Stimulated activated CD4-positive, alpha-beta T cell treated with anti-CD3 and anti-CD28 coated beads, Interleukin-15, amount 100 ng/mL, for 24 hours (primary cell): ENCODE measurements at places on chromosomes 6 and 20.

DNA sequence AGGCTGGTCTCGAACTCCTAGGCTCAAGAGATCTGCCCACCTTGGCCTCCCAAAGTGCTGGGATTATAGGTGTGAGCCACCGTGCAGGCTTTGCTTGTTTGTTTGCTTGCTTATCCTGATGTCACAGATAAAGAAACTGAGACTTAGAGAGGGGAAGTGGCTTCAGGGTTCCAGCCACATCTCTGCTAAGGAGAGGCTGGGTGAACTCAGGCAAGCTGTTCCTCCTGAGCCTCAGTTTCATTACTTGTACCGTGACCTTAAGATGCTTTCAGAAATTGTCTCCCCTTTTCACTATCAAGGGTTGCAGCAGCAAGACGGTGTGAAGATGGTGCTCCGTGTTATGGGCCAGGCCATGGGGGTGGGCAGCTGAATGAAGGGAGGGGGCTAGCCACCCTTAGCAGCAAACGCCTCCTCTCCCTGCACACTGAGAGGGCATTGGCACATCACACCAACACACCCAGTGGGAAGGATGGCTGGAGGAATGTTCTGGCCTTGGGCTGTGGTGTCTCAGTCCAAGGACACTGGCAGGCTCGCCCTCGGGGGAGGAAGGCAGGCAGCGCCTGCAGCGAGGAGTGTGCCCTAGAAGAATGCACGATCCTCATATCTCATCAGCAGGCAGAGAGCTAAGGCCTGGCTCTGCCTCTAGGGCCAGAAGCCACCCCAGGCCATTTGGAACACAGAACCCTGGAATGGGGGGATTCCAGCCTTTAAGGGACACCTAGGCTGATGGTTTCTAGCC is 48.2 kb upstream of the TLDC2 start:
- no peak for DNase-seq

DNA sequence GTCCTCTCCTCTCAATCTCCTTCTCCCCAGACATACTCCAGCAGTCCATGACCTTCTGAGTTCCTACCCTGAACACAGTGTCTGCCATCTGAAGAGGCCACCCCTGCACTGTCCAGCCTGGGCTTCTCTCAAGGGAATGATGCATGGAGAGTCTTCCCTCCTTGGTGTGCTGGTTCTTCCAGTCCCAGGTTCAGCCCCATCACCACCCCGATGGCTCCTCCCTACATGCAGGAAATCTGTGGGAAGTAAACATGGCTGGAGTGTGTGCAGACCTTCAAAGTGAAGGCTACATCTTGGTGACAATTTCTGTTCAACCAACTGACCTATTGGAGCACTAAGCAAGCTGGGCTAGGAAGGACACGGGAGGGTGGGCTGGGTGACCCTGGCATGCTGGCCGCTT is 121.0 kb upstream of the JAG1 start:
- no peak for DNase-seq

GRCh38 chr6:3482869-3483268 is 26.0 kb upstream of the SLC22A23 start:
- DNase-seq: no peak

- no peak for DNase-seq
These were observed 133.0 kb upstream of the TRAF3IP2 start for GRCh38 chr6:111738631-111739030.

DNA sequence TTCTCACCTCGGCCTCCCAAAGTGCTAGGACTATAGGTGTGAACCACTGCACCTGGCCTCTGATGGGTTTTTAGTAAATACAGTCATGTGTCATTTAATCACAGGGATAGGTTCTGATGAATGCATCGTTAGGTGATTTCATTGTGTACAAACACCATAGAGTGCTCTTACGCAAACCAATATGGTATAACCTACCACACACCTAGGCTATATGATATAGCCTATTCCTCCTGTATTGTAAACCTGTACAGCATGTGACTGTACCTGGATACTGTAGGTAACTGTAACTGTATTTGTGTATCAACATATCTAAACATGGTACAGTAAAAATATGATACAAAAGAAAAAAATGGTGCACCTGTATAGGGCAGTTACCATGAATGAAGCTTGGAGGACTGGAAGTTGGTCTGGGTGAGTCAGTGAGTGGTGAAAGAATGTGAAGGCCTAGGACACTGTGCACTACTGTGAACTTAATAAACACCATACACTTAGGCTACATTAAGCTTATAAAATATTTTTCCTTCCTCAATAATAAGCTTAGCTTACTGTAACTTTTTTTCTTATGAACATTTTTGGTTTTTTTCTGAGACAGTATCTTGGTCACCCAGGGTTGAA is 10.0 kb downstream of the BICRAL start:
- DNase-seq: no peak

DNA sequence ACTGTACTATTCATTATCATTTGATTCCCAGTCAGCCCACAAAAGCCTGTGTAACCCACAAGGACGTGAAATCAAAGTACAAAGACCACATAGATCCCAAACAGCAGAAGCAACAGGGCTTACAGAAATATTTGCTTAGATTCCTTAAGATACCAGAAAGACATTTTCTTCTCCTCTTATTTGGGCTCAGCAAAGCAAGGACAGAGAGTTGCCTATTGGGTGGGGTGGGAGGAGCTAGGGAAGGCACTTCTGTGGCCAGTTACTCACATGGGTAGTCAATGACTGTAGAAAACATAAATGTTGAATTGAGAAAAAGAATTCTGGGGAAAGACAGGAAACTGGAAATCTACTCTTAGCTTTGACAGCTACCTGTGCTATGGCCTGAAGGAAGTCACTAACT is 19.8 kb downstream of the PDE7B start:
- DNase-seq: no peak

GRCh38 chr6:99618649-99619408 is 12.2 kb downstream of the PRDM13 start:
- DNase-seq: peak; percentile 2

GRCh38 chr6:54937371-54937770 is 90.8 kb downstream of the FAM83B start:
- no peak for DNase-seq

DNA sequence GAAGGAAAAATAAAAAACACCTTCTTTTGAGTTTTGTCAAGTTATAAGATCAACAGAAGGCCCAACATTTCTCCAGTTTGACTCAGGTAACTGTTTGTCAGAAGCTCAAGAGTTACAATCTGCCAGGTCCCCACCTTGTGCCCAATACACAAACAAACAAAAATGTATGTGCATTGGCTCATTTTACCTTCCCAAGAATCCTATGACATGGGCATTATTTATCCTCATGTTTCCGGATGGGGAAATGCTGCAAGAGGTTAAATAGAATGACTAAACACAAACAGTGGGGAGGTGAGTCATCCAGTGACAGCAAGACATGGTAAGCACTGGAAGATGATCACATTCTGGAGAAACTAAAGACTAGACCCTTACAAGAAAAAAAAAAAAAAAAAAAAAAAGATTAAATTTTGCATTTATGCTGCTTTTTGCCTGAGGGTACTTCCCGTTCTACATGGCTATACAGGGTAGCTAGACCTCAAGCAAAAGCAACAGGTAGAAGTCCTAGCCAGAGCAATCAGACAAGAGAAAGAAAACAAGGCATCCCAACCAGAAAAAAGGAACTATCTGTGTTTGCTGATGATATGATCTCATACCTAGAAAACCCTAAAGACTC is 23.6 kb upstream of the ANKRD60 start:
- no peak for DNase-seq

GRCh38 chr20:62405981-62406513 is 1.0 kb downstream of the CABLES2 start:
- DNase-seq: no peak

DNA sequence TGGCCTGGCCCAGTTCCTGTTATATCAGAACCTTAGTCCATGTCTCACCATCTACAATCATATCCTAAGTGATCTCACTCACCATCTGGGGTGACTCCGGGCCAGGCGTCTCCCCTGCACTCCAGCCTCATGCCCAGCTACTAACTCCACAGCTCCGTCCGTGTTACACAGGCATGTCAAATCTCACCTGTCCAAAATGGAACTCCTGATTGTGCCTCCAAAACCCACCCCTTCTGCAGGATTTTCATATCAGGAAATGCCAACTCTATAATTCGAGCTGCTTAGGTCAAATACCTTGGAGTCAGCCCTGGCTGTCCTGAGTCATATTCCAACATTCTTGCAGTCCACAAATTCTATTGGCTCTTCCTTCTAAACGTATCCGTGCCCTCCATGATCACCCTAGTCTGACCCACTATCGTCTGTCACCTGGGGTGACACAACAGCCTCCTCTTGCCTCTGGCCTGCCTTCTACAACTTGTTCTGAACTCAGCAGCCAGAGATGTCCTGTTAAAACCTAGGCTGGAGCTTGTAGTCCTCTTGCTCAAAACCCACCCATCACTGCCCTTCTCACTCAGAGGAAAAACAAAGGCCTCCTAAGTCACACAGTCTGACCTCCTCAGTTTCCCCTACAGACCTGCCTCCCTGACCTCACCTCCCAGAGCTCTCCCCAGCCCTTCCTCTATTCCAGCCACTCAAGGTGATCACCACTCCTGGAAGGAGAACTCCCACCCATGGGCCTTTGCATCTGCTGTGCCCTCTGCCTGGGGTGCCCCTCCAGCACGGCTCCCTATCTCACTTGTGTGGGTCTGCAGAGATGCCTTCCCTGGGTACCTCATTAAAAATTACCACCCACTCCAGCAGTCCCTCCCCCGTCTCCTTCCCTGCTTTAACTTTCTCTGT is 85.3 kb upstream of the SIRPA start:
- no peak for DNase-seq

DNA sequence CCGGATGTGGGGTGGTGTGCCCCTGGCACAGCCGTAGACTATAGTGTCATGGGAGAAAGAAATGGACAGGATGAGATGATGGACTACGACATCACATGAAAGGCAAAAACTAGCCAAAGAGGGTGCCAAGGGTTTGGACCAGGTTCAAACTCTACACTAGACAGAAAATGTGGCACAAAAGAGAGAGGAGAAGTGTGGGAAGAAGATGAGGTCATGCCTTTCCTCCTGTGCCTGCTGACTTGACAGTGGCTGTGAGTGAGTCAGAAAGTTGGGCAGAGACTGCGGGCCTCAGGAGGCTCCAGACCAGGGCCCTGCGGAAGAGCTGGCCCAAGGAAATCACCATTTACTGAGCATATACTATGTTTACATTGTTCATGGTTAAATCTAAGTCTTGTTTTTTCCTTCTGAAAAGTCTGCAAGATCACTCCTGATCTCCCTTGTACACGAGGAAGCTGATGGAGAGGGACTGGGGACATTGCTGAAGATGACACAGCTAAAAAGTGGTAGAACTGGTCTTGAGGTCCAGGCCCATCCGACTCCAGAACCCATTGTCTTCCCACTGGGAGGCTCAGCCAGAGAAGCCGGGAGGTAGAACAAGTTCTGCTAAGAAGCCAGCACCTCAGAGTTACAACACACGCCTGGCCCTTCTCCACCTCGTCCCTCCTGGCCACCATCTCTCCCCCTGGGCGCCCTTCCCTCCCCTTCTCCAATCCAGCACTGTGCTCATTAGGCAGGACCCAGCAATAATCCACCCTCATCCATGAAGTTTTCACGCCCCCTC is 35.6 kb downstream of the CNKSR3 start:
- no peak for DNase-seq

- no peak for DNase-seq
These were observed 881 bp upstream of the MAP7 start for GRCh38 chr6:136551103-136551502.

DNA sequence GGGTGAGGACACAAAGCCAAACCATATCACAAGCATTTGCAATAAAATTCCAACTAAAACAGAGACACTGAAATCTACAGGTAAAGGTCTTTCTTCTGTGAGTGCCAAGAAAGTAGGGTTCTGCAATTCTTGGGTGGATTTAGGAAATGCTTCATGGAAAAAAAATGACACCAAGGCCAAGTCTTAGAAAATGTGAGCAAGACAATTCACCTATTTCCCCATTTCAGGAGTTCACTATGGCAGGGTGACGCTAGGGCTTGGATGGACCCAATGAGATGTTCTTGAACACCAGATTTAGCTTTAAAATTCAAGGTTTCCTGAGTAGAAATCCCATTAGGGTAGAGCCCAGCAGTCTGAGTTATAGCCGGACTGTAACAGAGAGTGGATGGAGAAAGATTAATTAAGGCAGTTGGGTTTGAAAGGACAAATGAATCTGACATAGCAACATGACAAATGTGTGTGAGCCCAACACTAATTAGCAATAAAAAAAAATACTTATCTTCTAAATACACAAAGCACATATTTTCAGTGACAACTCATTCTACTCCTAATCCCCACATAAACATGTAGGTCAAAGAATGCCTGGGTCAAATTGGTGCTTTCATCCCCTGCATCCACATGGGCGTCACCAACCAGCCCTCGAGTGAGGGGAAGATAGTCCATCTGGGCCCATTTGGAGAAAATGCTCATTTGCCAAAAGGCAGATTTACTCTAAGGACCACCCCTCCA is 180.4 kb upstream of the JARID2 start:
- no peak for DNase-seq

- DNase-seq: no peak
These were observed 213.1 kb downstream of the PHACTR1 start for GRCh38 chr6:12929678-12930077.
